ENCODE measurements at places on chromosomes 5 and 9. TPM values are rescaled to one million over a fixed set of nuclear protein-coding genes. Genes with fewer than 3 reads are reported as not detected.

- no peak overlapping the region for H3K4me3 ChIP-seq
- peaks cover 6% of the 10 kb centered on the region for H3K36me3 ChIP-seq
- no peak overlapping the region for H3K27ac ChIP-seq
- no peaks in the 10 kb centered on the region for H3K27me3 ChIP-seq
Measured at GRCh38 chr5:78779262-78779661, 130.7 kb upstream of the LHFPL2 start.

GRCh38 chr5:174947548-174947947 lies 223.2 kb downstream of the MSX2 start:
- no peak overlapping the region for H3K27ac ChIP-seq
- H3K27me3 ChIP-seq, result peaks cover 9% of the 10 kb centered on the region
- DNase-seq, result no peak

GRCh38 chr5:98414938-98415337 lies 358.5 kb upstream of the RGMB start:
- no peaks in the 10 kb centered on the region for H3K36me3 ChIP-seq
- H3K4me3 ChIP-seq, result no peak overlapping the region
- H3K4me1 ChIP-seq, result no peaks in the 10 kb centered on the region
- H3K27me3 ChIP-seq, result peaks cover 2% of the 10 kb centered on the region
- no peak for DNase-seq

GRCh38 chr5:72552041-72552557 lies 44.9 kb upstream of the ZNF366 start:
- no peak overlapping the region for H3K4me3 ChIP-seq
- H3K27ac ChIP-seq, result no peak overlapping the region
- no peak for DNase-seq
- H3K36me3 ChIP-seq, result no peaks in the 10 kb centered on the region
- peaks cover 5% of the 10 kb centered on the region for H3K4me1 ChIP-seq

GRCh38 chr9:131067625-131068024 lies 28.7 kb upstream of the AIF1L start:
- no peaks in the 10 kb centered on the region for H3K27me3 ChIP-seq
- no peak overlapping the region for H3K27ac ChIP-seq
- H3K4me1 ChIP-seq, result no peaks in the 10 kb centered on the region
- DNase-seq, result no peak

DNA sequence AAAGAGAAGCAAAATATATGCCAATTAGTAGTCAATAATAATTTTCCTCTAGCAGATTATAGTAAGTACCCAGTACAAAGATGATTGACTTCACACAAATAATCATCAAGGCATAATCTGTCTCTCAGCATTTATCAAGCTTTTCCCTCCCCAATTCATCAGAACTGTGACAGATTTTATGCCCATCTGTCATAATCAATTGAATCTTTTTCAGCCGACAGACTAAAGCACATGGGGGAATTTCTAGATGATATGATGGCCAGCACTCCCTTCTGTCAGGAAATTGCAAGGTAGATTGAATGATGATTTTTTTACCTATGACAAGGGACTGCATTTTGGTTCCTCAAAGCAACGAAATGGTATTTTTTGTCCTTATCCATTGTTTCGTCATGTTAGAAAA lies 227.1 kb upstream of the CYLC2 start:
- DNase-seq, result no peak
- no peaks in the 10 kb centered on the region for H3K36me3 ChIP-seq
- no peaks in the 10 kb centered on the region for H3K4me1 ChIP-seq
- no peaks in the 10 kb centered on the region for H3K27me3 ChIP-seq
- H3K4me3 ChIP-seq, result no peak overlapping the region
- no peak overlapping the region for H3K27ac ChIP-seq

DNA sequence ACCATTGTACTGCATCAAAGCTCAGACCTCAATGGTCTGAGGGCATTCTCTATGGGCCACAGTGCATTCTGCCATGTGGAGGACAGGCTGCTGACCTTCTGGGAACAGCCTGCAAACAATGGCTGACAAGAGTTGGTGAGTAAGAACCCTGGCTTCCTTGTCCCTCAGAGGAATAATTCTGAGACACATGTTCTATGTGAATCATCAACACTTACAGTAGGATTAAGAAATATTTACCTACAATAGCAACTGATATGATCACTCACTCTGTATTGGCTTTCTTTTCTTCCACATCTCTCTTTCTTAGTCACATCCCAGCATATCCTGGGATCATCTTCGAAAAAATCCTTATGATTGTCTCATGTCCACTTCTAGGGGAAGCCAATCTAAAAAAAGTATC lies 306.5 kb upstream of the ITGA1 start:
- H3K27ac ChIP-seq, result no peak overlapping the region
- DNase-seq, result no peak
- H3K36me3 ChIP-seq, result no peaks in the 10 kb centered on the region
- no peaks in the 10 kb centered on the region for H3K4me1 ChIP-seq

- no peak for DNase-seq
- no peaks in the 10 kb centered on the region for H3K27me3 ChIP-seq
- H3K4me1 ChIP-seq, result peaks cover 22% of the 10 kb centered on the region
- no peak overlapping the region for H3K27ac ChIP-seq
- H3K36me3 ChIP-seq, result peaks cover 38% of the 10 kb centered on the region
Measured at GRCh38 chr9:15243081-15243480, 63.9 kb downstream of the TTC39B start.

DNA sequence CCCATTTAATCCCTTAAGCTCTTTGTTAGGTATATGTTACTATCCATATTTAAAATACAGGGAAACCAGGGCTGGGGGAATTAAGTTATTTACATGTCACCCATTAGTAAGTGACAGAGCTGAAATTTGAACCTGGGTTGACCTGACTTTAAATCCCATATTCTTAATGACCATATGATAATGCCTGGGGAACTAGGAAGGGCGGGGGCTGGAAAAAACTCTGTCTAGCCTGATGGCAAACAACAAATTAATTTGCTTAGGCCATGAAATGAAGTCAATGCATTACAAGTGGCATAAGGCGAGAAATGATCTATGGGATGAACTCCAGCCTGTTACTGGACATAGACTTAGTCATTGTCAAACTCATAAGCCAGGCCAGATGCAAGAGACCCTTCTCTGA lies 325.7 kb upstream of the WWC1 start:
- H3K36me3 ChIP-seq, result no peaks in the 10 kb centered on the region
- no peaks in the 10 kb centered on the region for H3K4me1 ChIP-seq
- no peak for DNase-seq
- no peak overlapping the region for H3K4me3 ChIP-seq
- H3K27ac ChIP-seq, result no peak overlapping the region

- no peak for DNase-seq
- no peak overlapping the region for H3K27ac ChIP-seq
- H3K4me3 ChIP-seq, result no peak overlapping the region
- no peaks in the 10 kb centered on the region for H3K4me1 ChIP-seq
Measured at GRCh38 chr5:30401479-30402058, 791.9 kb upstream of the CDH6 start.

GRCh38 chr5:177980743-177981151 lies 15.3 kb downstream of the PROP1 start:
- peaks cover 2% of the 10 kb centered on the region for H3K4me1 ChIP-seq
- no peak overlapping the region for H3K27ac ChIP-seq
- H3K27me3 ChIP-seq, result peaks cover 43% of the 10 kb centered on the region
- no peak overlapping the region for H3K4me3 ChIP-seq
- DNase-seq, result no peak

GRCh38 chr9:99249619-99250018 lies 27.5 kb downstream of the SEC61B start:
- DNase-seq, result peak; percentile 66
- no peaks in the 10 kb centered on the region for H3K27me3 ChIP-seq
- H3K4me1 ChIP-seq, result peaks cover 46% of the 10 kb centered on the region

DNA sequence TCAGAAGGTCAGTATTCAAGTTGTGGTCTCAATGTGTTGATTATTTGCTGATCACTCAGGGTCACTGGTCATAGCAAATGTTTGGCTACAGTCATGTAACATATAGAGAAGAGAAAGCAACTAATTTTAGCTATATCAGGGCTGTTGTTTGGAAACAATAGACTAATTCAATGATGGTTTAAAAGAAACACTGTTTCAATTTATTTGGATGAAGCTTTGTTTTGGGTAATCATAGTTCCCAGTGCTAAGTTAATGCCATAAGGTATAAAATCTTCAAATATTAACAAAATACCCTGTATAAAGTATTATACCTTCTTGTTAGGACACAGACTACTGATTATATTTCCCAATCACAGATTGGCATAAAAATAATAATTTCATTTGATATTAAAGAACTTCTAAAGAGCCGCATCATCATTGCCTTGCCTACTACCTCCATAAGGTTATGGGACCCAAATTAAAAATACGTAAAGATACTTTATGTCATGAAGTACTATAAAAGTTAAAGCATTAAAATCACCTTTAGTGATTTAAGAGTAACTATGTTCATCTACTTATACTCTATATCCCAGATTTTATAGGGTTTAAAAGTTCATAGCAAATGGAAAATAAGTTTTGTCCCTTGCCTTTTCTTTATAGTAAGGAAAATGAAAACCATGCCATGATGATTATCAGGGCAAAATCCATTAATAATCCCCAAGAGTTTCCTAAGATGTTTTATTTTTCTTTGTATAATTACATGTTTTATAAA lies 6.0 kb downstream of the NR3C1 start:
- H3K27ac ChIP-seq, result no peak overlapping the region
- peak overlapping the region; percentile 93 for H3K4me3 ChIP-seq
- H3K27me3 ChIP-seq, result no peaks in the 10 kb centered on the region
- peaks cover 44% of the 10 kb centered on the region for H3K36me3 ChIP-seq

GRCh38 chr5:54285686-54286085 lies 24.7 kb downstream of the ARL15 start:
- H3K27me3 ChIP-seq, result no peaks in the 10 kb centered on the region
- no peak for DNase-seq
- H3K4me1 ChIP-seq, result no peaks in the 10 kb centered on the region
- H3K27ac ChIP-seq, result no peak overlapping the region

GRCh38 chr5:10617103-10617502 lies 53.2 kb downstream of the ANKRD33B start:
- H3K36me3 ChIP-seq, result peaks cover 17% of the 10 kb centered on the region
- DNase-seq, result no peak
- H3K4me1 ChIP-seq, result peaks cover 2% of the 10 kb centered on the region
- H3K27me3 ChIP-seq, result no peaks in the 10 kb centered on the region
- no peak overlapping the region for H3K4me3 ChIP-seq
- no peak overlapping the region for H3K27ac ChIP-seq

Gene BARX1
- 0.61 TPM for total RNA-seq

Gene OR1Q1
- not detected for total RNA-seq

Gene KIAA0825
- 0.54 TPM for total RNA-seq

Gene PLPP1
- 29.7 TPM for total RNA-seq

Gene TNFSF8
- total RNA-seq, result 148 TPM

Gene TNC
- total RNA-seq, result 0.98 TPM

Gene LRRC19
- not detected for total RNA-seq

Gene OR1L4
- not detected for total RNA-seq

Measured in activated CD4-positive, alpha-beta T cell treated with anti-CD3 and anti-CD28 coated beads, Interleukin-2, amount 10 ng/mL, durations not matched to agents 24 days and 14 days (primary cell).